Dorsolateral prefrontal cortex (tissue), 122 donors: ENCODE measurements at places on chromosomes 11 and 22.

- no peak for DNase-seq
Measured at GRCh38 chr22:49486225-49486624, 341.4 kb downstream of the BRD1 start.

- DNase-seq: peak; percentile 67
Measured at GRCh38 chr11:118634431-118635236, 27.2 kb downstream of the PHLDB1 start.

GRCh38 chr11:17743808-17744119 lies 9.2 kb downstream of the KCNC1 start:
- peak; percentile 10 for DNase-seq

DNA sequence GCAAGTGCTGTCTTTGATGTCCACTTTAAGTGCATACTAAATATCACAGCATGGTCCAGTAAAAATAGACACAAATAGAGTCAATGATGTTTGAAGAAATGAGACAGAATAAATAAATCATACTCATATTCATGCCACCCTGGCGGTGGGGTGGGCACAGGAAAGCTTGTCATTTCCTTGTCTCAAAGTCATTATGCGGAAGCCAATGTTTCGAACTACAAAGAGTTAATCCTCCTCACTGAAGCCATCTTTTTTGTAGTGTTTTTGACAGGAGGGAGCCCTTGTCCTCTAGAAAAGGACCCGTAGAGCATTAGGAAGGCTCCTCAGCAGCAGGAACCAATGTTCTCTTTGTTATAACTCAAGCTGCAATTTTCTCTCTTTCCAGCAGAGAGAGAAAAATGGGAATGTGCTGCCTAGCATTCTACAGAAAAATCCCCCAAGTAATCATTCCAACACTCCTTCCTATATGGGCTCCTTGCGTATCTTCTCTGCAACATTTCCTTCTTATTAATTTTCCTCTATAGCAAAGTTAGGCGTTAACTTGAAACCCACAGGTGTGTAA lies 30.6 kb downstream of the SC5D start:
- no peak for DNase-seq

DNA sequence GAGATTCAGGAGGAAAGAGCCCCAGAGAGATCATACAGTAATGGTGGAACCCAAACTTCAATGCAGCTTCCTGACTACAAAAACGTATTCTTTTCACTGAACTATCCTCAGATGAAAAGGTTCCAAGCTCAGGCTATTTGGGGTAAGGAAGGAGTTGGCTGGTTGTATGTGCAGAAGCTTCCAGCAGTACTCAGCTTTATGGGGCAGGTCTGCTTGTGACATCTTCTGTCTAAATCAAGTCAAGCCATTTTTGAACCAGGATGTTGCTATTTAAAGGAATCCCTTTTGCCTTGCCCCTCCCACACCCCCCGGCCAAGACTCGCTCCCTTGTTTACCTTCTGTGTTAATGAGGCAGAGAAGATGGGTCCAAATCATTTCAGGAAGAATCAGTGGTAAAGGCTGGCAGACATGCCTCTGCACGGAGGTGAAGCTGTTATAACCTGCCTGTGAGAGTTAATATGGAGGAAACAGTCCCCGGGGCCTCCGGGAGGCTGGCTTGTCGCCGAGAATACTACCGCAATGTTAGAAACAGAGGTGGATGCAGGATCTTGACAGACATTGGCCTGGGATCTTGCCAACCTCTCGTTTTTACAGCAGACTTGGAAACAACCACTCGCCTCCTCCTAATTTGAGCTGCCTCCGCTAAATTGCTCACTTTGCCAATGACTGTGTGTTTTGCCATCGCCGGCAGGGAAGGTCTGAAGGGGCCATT lies 45.4 kb downstream of the TIMP3 start:
- no peak for DNase-seq

DNA sequence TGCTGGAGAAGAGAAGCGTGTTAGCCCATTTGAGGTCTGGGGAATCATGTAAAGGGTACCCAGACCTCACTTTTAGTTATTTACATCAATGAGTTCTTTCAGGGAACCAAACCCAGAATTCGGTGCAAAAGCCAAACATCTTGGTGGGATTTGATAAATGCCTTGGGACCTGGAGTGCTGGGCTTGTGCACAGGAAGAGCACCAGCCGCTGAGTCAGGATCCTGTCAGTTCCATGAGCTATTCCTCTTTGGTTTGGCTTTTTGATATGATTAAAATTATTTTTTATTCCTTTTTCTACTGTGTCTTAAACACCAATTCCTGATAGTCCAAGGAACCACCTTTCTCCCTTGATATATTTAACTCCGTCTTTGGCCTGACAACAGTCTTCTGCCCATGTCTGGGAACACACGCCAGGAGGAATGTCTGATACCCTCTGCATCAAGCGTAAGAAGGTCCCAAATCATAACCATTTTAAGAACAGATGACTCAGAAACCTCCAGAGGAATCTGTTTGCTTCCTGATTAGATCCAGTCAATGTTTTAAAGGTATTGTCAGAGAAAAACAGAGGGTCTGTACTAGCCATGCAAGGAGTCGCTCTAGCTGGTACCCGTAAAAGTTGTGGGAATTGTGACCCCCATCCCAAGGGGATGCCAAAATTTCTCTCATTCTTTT lies 65.2 kb downstream of the ALX4 start:
- DNase-seq: no peak

- no peak for DNase-seq
Measured at GRCh38 chr11:9814108-9814507, 150.2 kb downstream of the SWAP70 start.
